Stimulated activated CD8-positive, alpha-beta memory T cell treated with anti-CD3 and anti-CD28 coated beads, Interleukin-4, amount 100 ng/mL, for 4 hours (primary cell): ENCODE measurements at places on chromosomes 5 and 9.

GRCh38 chr5:172035049-172035448 lies 28.6 kb upstream of the FBXW11 start:
- DNase-seq, result no peak

DNA sequence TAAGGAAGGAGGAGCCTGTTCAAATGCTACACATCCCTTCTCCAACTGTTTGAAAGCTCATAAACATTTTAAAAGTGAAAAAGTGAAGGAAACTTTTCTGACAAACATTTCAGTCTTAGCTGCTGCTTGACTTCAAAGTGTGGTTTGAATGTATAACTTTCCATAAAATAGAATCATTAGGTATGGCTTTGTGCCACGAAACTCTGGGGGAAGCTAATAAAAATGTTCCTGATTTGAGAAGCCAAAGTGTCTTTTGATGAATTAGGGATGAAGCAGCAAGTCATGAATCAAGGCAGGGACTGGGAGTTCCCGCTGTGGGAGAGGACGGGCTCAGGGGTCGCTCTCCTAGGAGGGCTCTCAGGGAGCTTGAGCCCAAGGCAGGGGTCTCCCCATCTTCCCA lies 15.3 kb downstream of the MVB12B start:
- no peak for DNase-seq

- DNase-seq, result no peak
These were observed 403.1 kb upstream of the ZNF608 start for GRCh38 chr5:125149527-125149926.

- no peak for DNase-seq
These were observed at the start of gene FAM163B for GRCh38 chr9:133609311-133610098. Gene FAM163B, minus strand, starts transcription at chr9:133609389. Its CDS starts 29,166 bp downstream, at chr9:133580223.

DNA sequence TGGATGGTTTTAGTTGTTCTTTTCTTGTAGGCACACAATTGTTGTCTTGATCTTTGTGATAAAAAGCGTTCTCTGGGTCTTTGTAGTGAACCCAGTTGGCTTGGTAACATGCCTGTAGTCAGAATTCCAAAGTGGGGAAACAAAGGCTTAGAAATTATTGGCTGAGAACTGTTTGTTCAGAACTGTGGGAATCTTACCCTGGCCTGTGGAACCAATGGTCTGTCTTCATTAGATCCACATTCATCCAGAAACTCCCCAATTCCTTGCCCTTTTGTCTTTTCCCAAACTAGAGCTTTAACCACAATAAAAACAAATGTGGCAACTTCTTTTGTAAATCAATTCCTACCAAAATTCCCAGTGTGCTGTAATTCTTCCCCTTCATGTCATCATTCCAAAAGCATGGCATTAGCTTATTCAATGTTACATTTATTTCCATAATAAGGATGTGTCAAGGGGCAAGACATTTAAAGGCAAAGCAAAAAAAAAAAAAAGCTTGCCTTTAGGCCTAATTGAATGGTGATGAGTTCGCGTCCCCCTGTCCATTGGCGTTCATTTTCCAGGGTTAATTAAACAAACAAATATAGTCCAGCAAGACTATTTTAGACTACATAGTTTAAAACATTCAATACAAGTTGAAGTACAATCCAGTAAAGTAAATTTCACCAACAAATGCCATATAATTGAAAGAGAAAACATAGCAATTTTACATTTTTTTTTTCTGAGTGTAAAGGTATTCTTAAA lies 249.8 kb upstream of the ZNF608 start:
- DNase-seq, result no peak

GRCh38 chr9:85895685-85896084 lies 45.3 kb upstream of the NAA35 start:
- DNase-seq, result no peak

- no peak for DNase-seq
These were observed 59.4 kb upstream of the RAPGEF1 start for GRCh38 chr9:131799177-131799823.

DNA sequence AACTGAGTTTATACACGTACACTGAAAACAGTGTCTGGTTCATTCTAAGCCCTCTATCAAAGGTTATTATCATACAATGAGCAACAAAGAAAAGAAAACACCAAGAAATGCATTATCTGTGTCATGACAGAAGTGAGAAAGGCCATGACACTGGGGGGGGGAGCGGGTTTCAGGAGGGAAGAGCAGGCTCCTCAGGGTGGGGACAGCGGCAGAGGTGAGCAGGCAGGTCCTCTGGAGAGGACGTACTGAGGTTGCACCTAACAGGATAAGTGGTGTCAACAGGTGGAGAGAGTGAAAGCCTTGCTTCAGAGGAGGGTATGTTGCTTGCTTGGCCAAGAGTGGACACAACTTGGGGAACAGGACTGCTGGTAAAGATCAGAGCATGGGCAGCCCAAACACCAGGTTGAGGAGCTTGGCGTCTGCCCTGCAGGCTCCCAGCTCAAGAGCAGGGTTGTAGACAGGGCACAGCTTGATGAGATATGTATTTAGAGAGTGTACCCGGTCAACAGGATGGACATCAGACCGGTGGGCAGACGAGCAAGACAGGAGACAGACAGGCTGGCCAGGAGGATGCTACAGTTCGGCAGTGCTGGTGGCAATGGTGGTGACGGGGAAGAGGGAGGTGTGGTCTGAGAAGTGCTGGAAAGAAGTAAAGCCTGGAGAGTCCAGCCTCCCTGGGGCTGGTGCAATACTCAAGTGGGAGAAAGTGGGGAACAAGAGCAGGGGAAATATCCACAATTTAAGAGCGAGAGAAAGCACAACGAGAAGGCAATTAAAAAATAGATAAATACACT lies 10.3 kb downstream of the WHRN start:
- DNase-seq, result no peak

GRCh38 chr5:168290902-168291341 lies 523 bp upstream of the WWC1 start:
- DNase-seq, result no peak

GRCh38 chr5:81751836-81752643 lies 1.1 kb upstream of the SSBP2 start:
- no peak for DNase-seq

- no peak for DNase-seq
These were observed 34.6 kb upstream of the CCL21 start for GRCh38 chr9:34744295-34745221.

DNA sequence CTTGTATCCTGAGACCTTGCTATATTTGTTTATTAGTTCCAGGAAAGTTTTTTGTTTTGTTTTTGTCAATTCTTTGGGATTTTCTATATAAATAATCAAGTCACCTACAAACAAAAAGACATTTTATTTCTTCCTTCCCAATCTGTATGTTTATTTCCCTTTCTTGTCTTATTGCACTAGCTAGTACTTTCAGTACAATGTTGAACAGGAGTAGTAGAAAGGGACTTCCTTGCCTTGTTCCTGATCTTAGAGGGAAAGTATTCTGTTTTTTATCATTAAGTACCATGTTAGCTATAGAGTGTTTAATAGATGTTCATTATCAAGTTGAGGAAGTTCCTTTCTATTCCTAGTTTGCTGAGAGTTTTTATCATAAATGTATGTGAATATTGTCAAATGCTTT lies 119.5 kb upstream of the TLE4 start:
- DNase-seq, result no peak

- DNase-seq, result no peak
These were observed 155.8 kb upstream of the SMIM23 start for GRCh38 chr5:171629628-171630349.

DNA sequence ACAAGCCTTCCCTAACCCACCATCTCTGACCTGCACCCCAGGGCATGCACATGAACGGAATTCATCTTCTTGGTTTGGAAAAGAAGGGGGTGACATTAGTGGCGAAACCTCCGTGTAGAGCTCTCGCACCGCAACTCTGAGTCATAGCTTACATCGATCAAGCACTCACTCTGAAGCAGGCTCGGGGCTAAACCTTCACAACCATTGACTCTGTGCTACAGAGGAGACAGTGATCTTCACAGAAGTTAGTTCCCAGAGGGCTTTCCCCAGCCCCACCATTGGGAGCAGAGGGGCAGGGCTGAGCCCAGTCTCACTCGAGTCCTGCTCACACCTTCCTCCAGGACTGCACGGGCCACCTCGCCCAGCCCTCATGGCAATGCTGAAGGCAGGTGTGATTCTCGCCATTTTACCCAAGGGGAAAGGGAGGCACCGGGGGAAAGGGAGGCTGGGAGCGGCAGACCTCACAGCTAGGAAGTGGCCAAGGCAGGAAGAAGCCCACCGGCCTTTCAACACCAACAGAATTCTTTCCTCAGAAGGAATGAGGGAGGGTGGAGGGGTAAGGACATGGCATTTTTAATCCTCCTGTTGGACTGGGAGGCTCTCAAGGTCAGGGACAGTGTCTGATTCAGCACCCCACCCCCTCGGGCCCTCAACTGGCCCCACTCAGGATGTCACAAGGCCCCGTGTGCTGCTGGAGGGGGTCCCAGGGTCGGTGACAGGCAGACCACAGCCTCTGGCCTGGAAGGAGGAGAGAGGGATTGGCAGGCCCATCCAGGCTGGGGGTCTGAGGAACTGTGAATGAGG lies 25.9 kb upstream of the IL17B start:
- DNase-seq, result no peak

DNA sequence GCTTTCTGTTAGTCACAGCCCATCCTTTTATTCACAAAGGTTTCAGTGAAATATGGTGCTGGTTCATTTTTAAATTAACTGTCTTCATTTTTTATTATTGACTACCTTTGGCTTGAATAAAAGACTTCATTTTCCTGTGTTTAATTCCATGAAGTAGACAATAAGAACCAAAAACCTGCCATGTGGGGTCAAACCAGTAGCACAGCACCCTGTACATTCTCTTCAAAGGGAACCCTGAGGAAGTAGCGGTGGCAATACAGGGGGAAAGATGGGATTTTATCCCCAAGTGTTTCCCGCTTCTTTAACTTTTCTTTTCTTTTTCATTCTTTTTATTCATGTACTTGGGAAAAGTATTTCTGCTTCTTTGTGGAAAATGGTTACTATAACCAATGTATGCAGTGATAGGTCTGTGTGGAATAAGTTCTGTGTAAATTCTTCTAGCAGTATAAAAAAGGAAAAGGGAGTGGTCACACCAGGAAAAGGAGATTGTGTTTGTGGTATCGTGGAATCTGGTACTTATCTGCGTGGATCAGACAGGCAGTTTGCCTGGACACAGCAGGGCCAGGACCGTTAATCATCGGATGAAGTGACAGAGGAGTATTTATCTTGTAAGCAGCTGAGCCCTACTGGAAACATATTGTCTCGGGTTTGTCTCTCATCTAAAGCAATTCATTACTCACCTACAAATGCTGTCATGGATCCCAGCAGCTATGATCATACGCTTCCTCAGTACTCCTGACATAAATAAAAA lies 94.2 kb downstream of the PPIC start:
- DNase-seq, result no peak

DNA sequence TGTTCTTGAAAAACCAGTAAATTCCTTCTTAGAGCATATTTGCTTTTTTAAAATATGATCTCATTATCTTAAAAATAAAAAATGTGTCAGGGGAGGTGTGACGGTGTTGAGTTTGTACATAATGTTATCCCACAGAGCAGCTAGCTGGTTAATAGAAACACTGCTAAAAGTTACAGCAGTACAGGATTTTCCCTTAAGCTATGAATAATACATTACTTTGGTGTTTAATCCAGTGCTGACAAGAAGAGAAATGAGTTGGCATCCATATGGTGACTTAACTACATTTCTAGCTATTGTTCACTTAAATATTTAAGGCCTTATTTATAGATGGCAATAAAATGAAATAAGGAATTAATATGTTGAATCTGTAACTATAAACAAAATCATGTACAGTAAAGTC lies 883.1 kb downstream of the CDH18 start:
- DNase-seq, result no peak

DNA sequence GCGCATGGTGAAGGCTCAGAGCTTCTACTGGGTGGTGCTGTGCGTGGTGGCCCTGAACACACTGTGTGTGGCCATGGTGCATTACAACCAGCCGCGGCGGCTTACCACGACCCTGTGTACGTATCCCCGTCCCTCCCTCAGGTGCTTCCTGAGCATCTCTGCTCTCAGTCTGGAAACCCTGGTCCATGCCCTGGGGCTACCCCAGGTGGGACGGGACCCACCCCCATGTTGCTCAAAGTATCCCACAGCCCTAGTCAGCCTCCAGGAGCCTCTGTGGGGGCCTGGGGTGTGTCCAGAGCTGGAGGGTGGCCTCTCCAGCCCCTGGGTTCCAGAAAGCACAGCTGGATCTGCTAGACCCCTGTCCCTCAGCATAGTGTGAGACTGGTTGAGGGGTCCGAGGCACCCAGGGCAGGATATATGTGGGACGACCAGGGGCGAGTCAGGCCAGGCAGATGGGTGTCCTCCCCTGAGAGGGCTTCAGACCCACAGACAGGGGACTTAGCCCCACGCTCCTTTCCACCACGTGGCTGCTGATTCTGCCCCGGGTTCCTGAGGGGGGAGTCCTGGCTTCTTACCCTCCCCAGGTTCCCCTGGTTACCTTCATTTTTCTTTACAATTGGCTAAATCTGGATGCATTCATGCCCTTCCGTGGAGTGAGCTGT lies 94.0 kb downstream of the CACNA1B start:
- no peak for DNase-seq

DNA sequence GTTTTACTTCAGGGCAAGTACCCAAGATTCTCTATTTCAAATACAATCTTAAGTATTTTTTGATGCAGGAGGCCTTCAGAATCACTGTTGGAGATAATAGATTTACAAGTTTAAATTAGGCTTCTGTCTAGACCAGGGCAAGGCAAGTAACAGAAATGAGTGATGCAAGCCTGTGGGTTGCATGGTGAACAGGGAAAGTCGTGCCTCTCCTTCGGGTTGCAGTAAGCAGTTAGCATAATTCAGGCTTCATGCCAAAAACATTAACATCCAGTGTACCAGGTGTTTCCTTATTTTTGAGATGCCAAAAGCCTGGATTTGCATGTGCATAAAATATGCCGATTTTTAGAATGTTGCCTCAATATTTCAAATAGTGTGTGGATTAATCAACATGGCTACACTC lies 369.0 kb downstream of the CAAP1 start:
- no peak for DNase-seq

DNA sequence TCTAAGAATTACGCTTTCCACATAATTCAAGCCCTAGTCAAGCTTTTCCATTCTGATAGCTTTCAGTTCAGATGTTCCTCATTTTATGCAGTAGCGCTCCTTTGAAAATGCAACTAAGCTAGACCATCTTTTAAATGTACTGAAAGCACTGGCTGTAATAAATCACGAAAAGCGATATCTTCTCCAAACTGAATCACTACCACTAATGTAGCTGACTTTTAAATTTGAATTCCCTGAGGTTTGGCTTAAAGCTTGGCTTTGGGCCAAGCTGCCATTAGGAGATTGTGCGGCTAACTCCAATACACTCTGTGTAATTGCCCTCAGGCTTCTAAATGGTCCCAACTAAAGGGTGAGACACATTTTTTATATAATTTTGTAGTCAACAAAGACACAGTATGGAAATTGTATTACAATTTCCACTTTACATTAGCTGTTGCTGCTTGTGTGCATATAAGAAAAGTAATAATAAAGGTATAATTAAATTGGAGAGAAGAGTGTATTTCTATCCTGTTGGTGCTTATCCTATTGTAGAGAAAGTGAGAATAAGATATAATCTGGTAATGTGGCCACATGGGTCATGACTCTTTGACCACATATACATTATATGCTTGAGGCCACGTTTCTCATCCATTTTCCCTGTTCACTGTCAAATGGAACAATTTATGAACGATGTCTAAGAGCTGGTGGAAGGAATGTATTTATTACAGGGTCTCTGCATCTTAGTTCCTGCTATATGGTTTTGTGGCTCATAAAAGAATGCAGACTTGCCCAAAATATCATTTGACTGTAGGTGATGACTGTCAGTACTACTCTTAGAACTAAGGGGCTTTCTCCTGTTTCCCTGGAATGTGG lies 118.7 kb upstream of the TAF11L2 start:
- no peak for DNase-seq

- DNase-seq, result no peak
These were observed 62.1 kb upstream of the NUDT12 start for GRCh38 chr5:103624675-103625074.
